Posterior cingulate gyrus (tissue), 11 donors: ENCODE measurements at places on chromosomes 7 and 10.

- DNase-seq = no peak
Observed at GRCh38 chr10:5748394-5748803, 63.8 kb downstream of the TASOR2 start.

GRCh38 chr7:153496257-153496656 is 555.9 kb upstream of the DPP6 start:
- no peak for DNase-seq

DNA sequence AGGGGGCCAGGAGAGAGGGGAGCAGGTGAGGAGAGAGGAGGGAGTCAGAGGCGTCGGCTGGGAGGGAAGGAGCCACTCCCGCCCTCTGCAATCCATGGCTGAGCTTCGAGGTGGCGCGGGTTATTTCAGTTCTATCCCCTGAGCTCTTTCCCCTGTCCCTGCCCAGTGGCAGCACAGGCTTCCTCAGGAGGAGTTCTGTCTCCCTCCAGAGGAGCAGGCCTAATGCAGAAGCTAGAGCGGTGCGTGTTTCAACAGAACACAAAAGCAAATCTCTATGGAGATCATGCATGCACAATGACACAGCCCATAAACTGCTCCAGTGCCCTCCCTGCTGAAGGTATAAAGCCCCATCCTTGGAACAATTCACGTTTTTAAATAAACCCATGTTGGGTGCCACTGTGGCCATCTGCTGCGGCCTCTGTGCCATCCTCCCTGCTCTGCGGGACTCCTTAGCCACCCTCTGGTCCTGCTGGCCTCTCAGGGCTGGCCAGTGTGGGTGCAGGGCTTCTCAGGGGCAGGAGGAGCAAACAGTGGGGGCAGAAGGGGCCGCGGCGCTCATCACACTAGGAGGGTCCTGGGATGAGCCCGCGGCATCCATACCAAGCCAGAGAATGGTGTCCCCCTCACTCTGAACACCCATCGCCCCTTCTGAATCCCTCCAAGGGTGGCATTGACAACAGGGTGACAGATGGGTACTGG is 192.6 kb upstream of the LYZL2 start:
- DNase-seq = no peak

DNA sequence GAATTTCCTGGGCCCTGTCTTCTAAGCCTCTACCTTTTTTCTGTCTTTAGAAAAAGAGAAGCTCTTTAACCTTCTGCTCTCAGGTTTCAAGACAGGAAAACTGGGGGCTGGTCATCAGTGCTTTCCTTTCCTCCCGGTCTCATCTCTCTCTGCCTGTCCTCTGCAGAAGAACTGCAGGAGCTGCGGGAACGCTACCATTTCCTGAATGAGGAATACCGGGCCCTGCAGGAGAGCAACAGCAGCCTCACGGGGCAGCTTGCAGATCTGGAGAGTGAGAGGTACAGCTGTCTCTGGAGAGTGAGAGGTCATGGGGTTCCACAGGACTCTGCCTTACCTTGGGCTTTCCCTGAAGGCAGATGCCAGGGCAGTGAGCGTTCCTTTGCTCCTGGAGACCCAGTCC is 12.7 kb downstream of the CCDC136 start:
- no peak for DNase-seq

GRCh38 chr10:14612873-14613587 is 161.7 kb downstream of the FAM107B start:
- no peak for DNase-seq

- DNase-seq = no peak
Observed at GRCh38 chr10:7487528-7487927, 76.7 kb upstream of the SFMBT2 start.

GRCh38 chr7:4279216-4279615 is 402.9 kb upstream of the FOXK1 start:
- DNase-seq = no peak

- DNase-seq = no peak
Observed at GRCh38 chr7:22052674-22053365, 107.1 kb upstream of the CDCA7L start.

DNA sequence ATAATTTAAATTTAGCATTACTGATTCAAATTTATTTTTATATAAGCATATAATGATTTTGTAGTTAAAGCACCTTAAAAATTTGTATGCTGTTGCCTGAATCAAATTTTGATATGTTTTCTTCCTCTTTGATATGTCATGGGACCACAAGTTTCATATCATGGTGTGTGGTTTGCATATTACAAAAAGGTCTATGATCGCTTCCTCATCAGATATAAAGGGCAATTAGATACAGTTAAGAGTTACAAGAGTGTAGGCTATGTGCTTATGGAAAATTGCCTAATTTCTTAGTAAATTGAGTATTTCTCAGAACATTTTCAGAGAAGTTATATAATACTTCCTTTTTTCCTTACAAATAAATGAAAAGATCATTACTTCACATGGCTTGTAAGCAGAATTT is 22.2 kb downstream of the MRC1 start:
- DNase-seq = no peak
